ENCODE measurements at places on chromosomes 16 and 17.

- no peak for DNase-seq
These were observed 41.5 kb downstream of the ABCC1 start for GRCh38 chr16:15990902-15991301.

GRCh38 chr17:65154770-65155589 lies 17.8 kb downstream of the RGS9 start:
- DNase-seq: peak; percentile 76

GRCh38 chr17:8420041-8420934 lies 15.4 kb upstream of the NDEL1 start:
- peak; percentile 83 for DNase-seq

GRCh38 chr17:17724307-17725010 lies 43.2 kb downstream of the RAI1 start:
- DNase-seq: peak; percentile 60

- DNase-seq: no peak
These were observed 1.8 kb downstream of the CCR7 start for GRCh38 chr17:40563220-40564052.

- no peak for DNase-seq
These were observed 103.6 kb downstream of the GAS7 start for GRCh38 chr17:10094797-10095196.

- peak; percentile 87 for DNase-seq
These were observed 6.4 kb upstream of the SRCAP start for GRCh38 chr16:30692396-30693064.

- no peak for DNase-seq
These were observed 885.8 kb downstream of the KCNJ2 start for GRCh38 chr17:71055128-71055527.

GRCh38 chr17:77349976-77350830 lies 209.4 kb downstream of the SEC14L1 start:
- DNase-seq: no peak

DNA sequence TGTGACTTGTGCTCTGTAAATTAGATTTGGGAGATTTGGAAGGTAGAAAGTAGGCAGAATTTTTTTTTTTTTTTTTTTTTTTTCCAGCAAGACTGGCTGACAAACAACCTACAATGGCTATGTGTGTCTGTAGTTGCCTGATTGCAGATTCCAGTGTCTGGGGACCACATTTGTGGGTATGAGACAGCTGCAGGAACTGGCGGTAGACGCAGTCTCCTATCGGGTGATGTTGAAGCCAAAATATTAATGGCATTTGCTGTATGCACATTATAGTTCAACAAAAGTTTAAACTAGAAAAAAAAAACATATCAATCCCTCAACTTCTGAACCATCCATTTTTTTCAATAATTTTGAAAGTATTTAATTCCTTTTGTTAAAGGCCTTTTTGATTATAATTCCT lies 665.2 kb downstream of the TOX3 start:
- no peak for DNase-seq

DNA sequence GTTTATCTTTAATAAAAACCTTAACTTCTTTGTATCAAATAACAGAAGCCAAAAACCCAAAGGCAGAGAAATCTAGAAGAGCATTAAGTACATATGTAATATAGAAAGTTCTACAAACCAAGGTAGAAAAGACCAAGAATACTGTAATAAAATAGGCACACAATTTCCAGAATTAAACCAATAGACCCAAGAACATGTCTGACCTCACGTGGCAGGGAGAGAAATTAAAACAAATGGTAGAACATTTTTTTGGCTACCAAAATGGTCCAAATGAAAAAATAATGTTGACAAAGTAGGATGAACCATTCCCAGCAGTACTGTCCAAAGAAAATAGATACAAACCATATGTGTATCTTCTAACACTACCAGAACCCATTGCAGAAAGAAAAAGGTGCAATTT lies 183.5 kb downstream of the CPPED1 start:
- no peak for DNase-seq

GRCh38 chr16:89764711-89765201 lies 43.4 kb downstream of the ZNF276 start:
- peak; percentile 89 for DNase-seq
